ENCODE measurements at places on chromosomes 1 and 21. TPM values are rescaled to one million over a fixed set of nuclear protein-coding genes. Genes with fewer than 3 reads are reported as not detected.

GRCh38 chr1:195584870-195585624 is 1023.2 kb downstream of the KCNT2 start:
- no peaks in the 10 kb centered on the region for H3K27me3 ChIP-seq
- no peaks in the 10 kb centered on the region for H3K4me1 ChIP-seq
- peak; percentile 44 for DNase-seq
- no peaks in the 10 kb centered on the region for H3K36me3 ChIP-seq

Gene KCNK2
- total RNA-seq = 0.44 TPM

Gene PHTF1
- 28.4 TPM for total RNA-seq

Gene LRRC3
- total RNA-seq = 2.6 TPM

GRCh38 chr1:89259283-89259971 is 13.2 kb downstream of the GBP5 start:
- H3K4me1 ChIP-seq = peaks cover 4% of the 10 kb centered on the region
- no peak overlapping the region for H3K27ac ChIP-seq
- no peak overlapping the region for H3K4me3 ChIP-seq

Gene PCAT6
- total RNA-seq = 6.4 TPM

DNA sequence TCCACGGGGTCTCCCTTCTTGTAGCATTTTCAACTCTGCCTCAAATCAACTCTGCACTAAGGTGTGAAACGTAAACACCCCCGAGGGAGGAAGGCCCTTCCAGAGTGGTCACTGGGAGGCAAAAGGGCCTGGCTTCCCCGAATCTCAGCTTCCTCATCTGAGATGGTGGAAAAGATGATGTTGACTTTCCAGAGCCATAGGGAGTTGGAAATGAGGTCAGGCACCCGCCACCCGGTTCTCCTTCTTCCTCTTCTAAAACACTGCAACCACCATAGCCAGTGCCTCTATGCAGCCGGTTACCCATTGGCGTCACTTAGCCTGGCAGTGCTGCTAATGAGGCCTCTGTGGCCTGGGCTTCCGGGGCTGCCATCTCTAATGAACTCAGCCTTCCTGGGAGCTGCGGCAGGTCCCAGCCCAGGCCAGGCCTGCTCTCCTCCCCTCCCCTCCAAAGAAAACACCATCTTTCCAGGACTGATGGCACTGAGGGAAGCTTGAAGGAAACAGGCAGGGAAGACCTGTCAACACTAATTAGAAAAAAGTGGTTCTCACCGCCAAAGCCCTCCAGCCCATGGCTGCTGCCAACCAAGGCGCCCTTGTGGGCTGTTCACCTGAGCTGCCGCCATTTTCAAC is 175.0 kb downstream of the KAZN start:
- H3K27me3 ChIP-seq = no peaks in the 10 kb centered on the region
- no peaks in the 10 kb centered on the region for H3K4me1 ChIP-seq
- no peak overlapping the region for H3K27ac ChIP-seq
- DNase-seq = no peak
- no peaks in the 10 kb centered on the region for H3K36me3 ChIP-seq

DNA sequence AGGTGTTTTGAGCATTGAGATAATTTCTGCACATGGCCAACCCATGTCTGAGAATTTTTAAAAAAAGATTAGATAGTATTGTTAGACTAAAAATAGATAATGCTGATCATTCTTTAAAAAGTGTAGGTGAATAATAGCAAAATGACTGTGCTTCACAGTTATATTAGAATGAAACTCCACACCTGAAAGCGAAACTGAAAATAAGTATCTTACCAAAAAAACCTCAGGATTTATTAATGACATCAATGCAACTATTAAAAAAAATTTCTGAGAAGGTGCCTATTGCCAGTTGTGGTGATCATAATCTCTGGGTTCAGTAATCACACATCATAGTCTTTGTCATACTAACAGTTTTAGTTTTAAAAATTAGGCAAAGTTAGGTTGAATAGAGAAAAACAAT is 36.5 kb downstream of the PLA2G4A start:
- H3K4me3 ChIP-seq = no peak overlapping the region
- H3K27ac ChIP-seq = no peak overlapping the region
- H3K36me3 ChIP-seq = no peaks in the 10 kb centered on the region
- H3K4me1 ChIP-seq = no peaks in the 10 kb centered on the region

DNA sequence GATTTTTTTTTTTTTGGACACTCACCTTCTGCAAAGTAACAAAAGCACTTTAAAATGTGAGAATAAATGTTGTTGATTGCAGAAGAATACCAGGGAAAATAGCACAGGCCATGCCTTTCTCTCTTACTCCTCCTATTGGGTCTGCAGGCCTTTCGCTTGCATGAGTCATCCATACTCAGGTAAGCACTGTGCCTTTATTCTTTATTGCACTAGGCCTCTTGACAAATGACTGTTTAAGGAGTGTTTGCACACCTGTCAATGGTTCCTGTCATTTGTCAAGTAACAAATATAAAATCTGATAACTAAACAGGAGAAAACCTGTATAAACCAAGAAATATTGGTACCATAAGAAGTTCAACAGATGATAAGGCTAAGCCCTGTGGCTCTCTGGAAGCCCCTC is 106.5 kb downstream of the RGS7 start:
- H3K27me3 ChIP-seq = no peaks in the 10 kb centered on the region
- H3K27ac ChIP-seq = no peak overlapping the region
- H3K4me3 ChIP-seq = no peak overlapping the region
- DNase-seq = no peak
- peaks cover 21% of the 10 kb centered on the region for H3K36me3 ChIP-seq

GRCh38 chr1:161052899-161053298 is 7.1 kb upstream of the USF1 start:
- DNase-seq = no peak
- no peak overlapping the region for H3K27ac ChIP-seq
- H3K4me3 ChIP-seq = no peak overlapping the region
- H3K27me3 ChIP-seq = no peaks in the 10 kb centered on the region
- H3K4me1 ChIP-seq = no peaks in the 10 kb centered on the region

DNA sequence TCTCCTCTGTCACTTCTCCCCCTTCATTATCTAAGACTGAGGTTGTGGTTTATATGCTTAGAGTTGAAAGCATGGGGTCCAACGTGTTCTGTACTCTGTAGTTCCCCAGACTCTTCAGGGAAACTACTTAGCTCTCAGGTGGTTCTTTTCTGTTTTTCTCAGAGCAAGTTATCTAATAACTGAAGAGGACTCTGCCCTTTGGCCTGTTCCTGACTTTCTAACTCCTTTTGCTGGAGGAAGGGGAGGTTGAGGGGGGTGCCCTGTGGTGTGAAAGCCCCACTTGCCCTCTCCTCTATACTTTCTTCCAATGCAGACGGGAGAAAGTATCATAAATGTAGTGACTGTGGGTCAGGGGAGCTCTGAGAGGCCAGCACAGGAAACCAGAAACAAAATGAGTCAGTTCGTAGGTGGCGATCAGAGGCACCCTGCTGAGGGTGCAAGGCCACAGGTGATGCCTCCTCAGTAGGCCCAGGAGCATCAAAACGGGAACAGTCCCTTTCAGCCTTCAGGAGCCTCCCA is 5.0 kb downstream of the SLC25A44 start:
- H3K27ac ChIP-seq = no peak overlapping the region
- 0 out of 2 replicates have a peak, but pooled peaks cover 7% of the 10 kb centered on the region for H3K4me1 ChIP-seq
- no peak overlapping the region for H3K4me3 ChIP-seq
- H3K27me3 ChIP-seq = no peaks in the 10 kb centered on the region

Gene SPRR2E
- not detected for total RNA-seq

Gene CCDC24
- 11.8 TPM for total RNA-seq

GRCh38 chr1:64268653-64269557 is 65.5 kb downstream of the UBE2U start:
- H3K27ac ChIP-seq = no peak overlapping the region
- DNase-seq = peak; percentile 58
- no peak overlapping the region for H3K4me3 ChIP-seq
- no peaks in the 10 kb centered on the region for H3K27me3 ChIP-seq

Gene ANGPTL3
- not detected for total RNA-seq
